ENCODE measurements at places on chromosomes 3 and 15. TPM values are rescaled to one million over a fixed set of nuclear protein-coding genes. Genes with fewer than 3 reads are reported as not detected.

Gene KNL1
- 11.8 TPM for total RNA-seq

Gene SLC22A14
- 0.10 TPM for total RNA-seq

Gene TMEM108
- total RNA-seq: 0.10 TPM

Gene PLSCR5
- not detected for total RNA-seq

Gene GOLGA6L4
- total RNA-seq: 2.0 TPM

Gene MTHFS
- total RNA-seq: 10.1 TPM

Gene PODXL2
- total RNA-seq: 3.1 TPM

Gene ARGFX
- total RNA-seq: not detected

Gene OIP5
- 4.2 TPM for total RNA-seq

Gene OTOL1
- not detected for total RNA-seq

Gene FOXL2
- 0.10 TPM for total RNA-seq

Gene C3orf85
- not detected for total RNA-seq

Gene GRM7
- total RNA-seq: under 0.01 TPM

Gene CAPN3
- total RNA-seq: 0.96 TPM

Gene EIF5A2
- 7.5 TPM for total RNA-seq

Gene GXYLT2
- 1.1 TPM for total RNA-seq

Gene NANOGP8
- 0.38 TPM for total RNA-seq

Gene NEK10
- total RNA-seq: 11.6 TPM

Gene ACTRT3
- 4.9 TPM for total RNA-seq

Gene GCNT3
- total RNA-seq: not detected

Gene STRA6
- 0.65 TPM for total RNA-seq

Gene SNURF
- total RNA-seq: 16.3 TPM

Gene UBAP1L
- 1.6 TPM for total RNA-seq

Gene CCDC54
- total RNA-seq: not detected

Gene MKRN2OS
- total RNA-seq: not detected

Gene DUOX1
- total RNA-seq: not detected

Gene DTWD1
- 12.6 TPM for total RNA-seq

Gene SLITRK3
- total RNA-seq: not detected

Gene SEMA3G
- total RNA-seq: 18.2 TPM

Gene IL20RB
- total RNA-seq: 0.33 TPM

Gene SPTBN5
- total RNA-seq: 15.2 TPM
